Stimulated activated CD4-positive, alpha-beta T cell treated with anti-CD3 and anti-CD28 coated beads, Interleukin-4, amount 100 ng/mL, for 24 hours (primary cell): ENCODE measurements at places on chromosomes 2 and 18.

- DNase-seq, result no peak
Measured at GRCh38 chr2:41446266-41446665, 601.6 kb upstream of the PKDCC start.

DNA sequence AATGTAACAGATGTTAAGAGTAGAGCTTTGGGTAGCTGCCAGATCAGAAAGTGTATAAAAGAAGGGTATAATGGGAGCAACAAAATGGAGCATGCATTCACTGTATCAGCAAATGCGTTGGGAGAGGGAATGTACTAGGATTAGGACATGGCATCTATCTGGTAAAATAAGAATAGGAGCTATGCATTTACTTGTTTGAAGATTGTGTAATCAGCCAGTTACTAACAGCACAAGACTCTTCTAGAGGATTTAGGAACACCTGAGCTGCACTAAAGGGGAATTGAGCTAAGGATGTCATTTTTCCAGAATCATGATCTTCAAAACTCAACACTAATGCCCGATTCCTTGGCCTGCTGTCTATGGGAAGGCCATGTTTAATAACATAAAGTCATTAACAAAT, 394.2 kb upstream of the TNP1 start:
- DNase-seq, result no peak

DNA sequence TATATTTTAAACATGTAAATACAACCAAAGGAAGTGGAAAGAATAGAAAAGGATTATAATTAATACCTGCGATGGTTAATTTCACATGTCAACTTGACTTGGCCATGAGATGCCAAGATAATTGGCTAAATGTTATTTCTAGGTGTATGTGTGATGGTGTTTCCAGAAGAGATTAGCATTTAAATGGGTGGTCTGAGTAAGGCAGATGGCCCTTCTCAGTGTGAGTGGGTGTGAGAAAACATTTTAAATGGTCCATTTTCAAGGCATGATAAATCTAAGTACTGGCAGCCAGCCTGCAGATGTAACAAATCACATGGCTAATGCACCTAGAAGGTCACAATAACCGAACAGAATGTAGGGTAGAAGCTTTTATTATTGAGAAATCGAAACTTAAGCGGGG, 99.6 kb upstream of the CDH7 start:
- no peak for DNase-seq

DNA sequence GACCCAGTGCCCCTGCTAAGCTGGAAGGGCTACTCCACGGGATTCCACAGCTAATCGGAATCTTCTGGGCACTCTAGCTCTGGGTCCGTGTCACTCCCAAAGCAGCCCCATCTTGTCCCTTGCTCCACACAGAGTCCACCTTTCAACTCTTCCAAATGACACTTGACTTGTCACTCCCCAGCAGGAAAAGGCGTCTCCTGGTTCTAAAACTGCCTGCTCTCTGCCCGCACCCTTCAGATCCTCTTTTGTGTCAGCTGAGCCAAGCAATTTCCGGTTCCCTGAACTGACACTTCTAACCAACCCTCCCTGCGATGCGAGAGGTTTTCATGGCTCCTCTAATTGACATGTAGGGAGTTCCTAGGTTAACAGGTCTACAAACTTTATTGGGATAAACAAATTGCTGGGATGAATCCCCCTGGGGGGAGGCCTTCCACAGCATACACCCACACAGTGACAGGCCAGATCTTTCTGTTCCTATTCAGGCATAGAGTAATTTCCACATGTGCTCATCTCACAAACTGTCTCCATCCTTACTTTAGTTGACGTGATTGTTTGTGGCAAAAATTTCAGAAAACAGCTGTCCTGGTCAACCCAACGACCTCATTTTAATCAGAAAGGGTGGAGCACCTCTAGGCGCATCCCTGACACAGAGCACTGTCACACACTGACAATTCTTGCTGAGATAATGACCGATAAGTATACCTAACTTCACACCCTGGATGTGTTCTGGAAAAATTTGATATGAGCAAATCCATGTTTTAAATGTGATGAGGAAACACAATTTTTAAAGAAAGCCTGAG, 104.9 kb downstream of the RBMS1 start:
- DNase-seq, result peak; percentile 41

DNA sequence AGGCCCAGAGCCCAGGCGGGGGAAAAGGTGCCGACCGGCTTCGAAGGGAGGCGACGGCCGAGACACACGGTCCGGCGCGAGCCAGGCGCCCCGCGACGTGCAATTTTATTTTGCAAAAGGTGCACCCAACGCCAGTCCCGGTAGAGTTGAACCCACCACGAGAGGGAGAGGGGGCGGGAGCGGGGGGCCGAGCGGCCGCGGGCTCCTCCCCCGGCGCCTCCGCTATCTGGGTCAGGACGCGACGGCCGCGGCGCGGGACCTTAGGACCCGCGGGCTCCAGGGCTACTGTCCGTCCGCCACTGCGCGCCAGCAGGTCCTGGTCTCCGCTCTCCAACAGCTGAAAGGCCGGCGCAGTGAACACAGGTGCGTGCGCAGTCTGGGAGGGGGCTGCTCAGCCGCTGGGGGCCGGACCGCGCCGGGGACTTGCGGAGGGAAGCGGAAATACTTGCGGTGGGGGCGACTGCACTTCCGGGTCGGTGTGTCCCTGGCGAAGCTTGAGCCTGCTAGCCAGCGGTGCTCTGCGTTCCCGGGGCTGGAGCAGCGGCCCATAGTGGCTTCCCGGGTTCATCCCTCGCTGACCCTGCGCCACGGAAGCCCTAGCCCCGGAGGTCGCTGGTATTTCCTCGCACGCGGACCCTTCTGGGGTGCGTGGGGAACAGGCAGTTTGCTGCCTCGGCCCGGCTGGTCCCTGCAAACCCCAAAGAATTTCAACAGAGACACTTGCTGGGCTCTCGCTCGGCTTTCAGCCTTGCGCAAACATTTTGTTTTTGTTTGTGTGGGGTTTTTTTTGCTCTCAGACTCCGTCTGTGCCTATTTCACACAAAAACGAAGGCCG, at the start of gene RMDN2:
RMDN2 (plus strand) TSS at position 225 of the 835 bp plus-strand sequence. CDS start 3,991 bp downstream, outside the sequence.
- peak; percentile 80 for DNase-seq

- peak; percentile 44 for DNase-seq
Measured at GRCh38 chr2:8481463-8482009, 200.3 kb upstream of the ID2 start.
